ENCODE measurements at places on chromosomes 13 and 19.
A peak's percentile ranks its signal among the peaks of the same experiment; 100 is the strongest.

GRCh38 chr19:34503531-34504272 is 22.1 kb downstream of the WTIP start:
- no peak for ATAC-seq

- ATAC-seq = no peak
These were observed 20.2 kb downstream of the EVI5L start for GRCh38 chr19:7850000-7850813.

GRCh38 chr19:55131421-55131820 is 14.0 kb upstream of the PPP1R12C start:
- no peak for ATAC-seq

- peak; percentile 14 for ATAC-seq
These were observed 34.3 kb downstream of the FAM216B start for GRCh38 chr13:42815681-42816080.

- ATAC-seq = peak; percentile 61
These were observed 14.1 kb upstream of the PRKD2 start for GRCh38 chr19:46731007-46731501.

All from SK-N-SH treated with all-trans-retinoic acid at 6 μM for 48 hours (cell line).